GM10248 (cell line): ENCODE measurements at places on chromosomes 1 and 21.

DNA sequence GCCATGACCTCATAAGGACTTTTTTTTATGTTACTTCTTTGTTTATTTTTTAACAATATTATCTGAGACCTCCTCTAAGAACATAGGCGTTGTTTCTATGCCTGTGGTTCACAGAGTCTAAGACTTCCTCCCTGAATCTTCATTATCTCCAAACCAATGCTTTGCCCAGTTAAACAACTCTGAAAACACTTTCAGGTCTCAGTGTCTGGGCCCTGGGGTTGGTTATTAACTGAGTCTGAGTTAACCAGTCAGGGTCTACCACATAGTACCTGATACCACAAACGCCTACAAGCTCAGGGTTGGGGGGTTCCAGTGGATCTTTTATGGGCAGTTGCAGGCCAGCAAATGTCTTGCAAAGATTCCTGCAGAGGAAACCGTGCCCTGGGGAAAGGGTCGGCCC, 138.2 kb downstream of the AJAP1 start:
- no peak for DNase-seq

GRCh38 chr1:87512431-87512830, 183.8 kb downstream of the LMO4 start:
- no peak for DNase-seq

GRCh38 chr1:33147997-33148314, 33.9 kb downstream of the TRIM62 start:
- no peak for DNase-seq

DNA sequence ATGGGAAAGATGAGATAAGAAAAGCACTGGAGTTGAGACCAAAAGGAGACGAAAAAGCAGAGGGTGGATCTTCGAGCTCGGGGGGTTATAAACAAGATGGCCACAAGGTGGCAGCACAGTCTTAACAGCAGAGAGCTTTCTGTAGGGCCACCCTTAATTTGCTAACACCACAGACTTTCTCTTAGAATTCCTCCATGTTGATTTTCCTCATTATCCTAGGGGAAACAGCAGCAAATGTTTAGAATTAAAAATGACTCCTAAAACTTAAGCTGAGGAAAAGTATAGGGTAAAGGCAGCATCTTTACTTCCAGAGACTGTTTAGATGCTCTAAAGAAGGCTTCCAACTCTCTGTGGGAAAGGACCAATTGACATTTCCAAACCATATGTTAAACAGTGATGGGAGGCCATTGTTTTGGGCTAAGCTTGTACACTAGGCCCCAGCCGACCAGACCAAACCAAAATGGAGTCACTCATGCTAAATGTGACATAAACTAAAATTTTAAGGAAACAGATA, 2.5 kb upstream of the APOBEC4 start:
- DNase-seq = peak; percentile 78

GRCh38 chr21:38075833-38076587, 159.8 kb upstream of the KCNJ6 start:
- DNase-seq = no peak

DNA sequence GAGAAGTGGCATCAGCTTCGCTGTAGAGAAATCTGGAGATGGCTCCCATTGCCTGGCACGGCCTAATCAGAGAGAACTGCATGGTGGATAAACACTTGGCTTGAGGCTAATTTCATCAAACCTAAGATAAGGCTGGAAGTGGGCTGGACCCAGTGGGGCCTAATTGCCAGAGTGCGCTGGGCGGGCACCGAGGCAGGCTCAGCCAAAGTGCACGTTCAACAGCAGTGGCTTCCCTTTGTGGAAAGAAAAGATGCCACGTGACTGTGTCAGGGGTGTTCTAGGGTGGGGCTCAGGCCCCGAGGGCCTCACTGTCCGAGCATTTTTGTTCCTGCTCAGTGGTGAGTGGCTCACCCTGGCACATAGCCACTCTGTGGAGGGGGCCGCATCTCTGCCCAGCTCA, 5.8 kb downstream of the PLCH2 start:
- no peak for DNase-seq

DNA sequence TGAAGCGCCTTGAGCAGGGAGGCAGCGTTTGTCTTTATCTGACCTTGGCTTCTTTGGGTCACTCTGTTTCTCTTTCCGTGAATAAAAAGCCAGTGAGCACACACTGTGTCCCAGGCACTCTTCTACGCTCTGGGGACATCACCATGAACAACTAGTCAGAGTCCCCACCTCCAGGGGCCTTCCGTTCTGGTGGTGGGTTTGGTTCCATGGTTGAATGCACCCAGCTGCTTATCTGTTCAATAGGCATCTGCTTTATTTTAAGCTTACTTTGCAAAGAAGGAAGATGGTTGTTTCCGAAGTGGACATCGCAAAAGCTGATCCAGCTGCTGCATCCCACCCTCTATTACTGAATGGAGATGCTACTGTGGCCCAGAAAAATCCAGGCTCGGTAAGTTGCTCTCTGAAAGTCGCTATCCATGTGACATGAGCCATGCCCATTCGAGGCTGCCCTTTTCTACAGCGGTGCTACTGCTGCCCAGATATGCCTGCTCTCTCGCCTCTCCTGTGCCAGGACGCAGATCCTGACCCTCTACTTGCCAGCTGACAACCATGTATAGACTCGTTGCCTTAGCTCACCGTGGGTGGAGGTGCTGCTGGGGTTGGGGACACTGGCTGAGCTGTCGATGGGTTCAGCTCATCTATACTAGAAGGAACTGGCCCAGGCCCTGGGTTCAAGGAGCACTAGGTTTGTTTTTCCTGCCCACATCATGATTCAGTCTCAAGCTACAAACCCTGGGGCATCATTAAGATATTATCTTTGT, 5.9 kb downstream of the MX1 start:
- peak; percentile 72 for DNase-seq

DNA sequence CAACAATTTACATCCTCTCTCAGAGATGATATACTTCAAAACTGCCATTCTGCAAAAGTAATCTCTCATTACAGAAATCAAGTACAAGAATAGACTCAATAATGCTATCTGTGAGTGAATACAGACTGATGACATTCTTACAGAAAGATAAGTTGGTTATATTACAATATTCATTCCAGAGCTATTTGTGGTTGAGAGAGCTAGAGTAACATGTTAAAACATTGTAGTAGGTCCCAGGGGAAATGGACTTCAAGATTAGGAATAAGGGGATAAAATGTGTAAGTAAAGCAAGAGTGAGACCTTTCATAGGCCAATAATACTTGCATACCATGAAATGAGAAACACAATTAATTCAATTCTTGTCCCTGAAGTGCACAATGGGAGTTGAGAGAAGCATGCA, 1.5 kb downstream of the F13B start:
- no peak for DNase-seq

GRCh38 chr1:246139745-246140182, 367.3 kb downstream of the SMYD3 start:
- no peak for DNase-seq

- no peak for DNase-seq
These were observed 251.3 kb upstream of the FMN2 start for GRCh38 chr1:239840336-239840735.

- DNase-seq = no peak
These were observed 54.5 kb upstream of the MRPS6 start for GRCh38 chr21:34018910-34019309.
